ENCODE measurements at places on chromosomes 2 and 18.

GRCh38 chr2:173869244-173870229 lies 95.6 kb downstream of the SP3 start:
- DNase-seq: no peak

DNA sequence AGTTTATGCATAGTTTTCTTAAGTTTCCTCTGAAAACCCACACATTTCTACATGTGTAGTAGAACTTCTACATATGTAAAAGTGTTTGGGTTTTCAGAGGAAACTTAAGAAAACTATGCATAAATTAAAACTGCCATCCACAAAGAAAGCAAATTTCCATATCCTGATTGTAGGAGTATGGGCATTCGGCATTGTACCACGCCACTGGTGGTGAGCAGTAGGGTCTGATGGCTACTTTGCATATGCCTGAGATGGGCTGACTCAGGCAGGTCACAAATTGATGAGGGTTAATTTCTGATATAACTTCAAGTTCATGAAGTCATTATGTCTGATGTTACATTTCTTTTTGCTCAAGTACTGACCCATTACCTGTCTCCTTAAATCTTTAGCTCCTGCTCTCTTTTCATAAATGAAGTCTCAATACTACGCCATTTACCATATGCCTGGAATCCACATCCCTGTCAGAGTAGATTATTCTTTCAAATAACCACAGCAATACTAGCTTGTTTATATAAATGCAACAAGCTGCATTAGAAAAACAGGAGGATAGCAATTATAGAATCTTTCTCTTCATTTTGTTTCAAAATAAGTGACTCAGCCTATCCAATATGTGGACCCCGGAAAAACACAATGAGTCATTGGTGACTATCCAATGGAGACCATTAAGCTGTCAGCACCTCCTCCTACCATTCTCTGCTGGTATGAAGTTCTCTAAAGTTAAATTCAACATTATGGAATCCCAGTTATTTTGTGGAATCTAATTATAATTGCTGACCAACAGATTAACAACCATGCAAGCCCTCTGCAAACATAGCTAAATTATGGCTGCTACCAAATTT lies 355.2 kb upstream of the UBE2E3 start:
- DNase-seq: no peak

- no peak for DNase-seq
These were observed 46.6 kb downstream of the SMAD2 start for GRCh38 chr18:47883771-47884413.

DNA sequence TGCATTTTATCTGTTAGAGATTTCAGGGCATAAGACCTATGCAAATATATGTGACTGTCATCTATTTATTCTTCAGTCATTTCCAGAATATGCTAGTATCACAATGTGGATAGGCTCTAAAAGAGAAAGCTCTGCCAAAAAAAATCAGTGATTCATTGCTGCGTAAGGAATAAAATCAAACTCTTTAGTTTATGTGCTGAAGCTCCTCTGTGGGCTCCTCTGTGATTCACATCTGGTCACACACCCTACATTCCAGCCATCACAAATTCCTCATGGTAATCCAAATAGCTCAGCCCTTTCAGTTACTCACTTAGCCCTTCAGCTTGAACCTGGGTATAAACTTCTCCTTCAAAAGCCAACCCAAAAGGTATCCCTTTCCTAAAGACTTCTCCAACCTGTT lies 21.4 kb downstream of the DLGAP1 start:
- no peak for DNase-seq

GRCh38 chr18:68925268-68925667 lies 127.4 kb downstream of the CCDC102B start:
- no peak for DNase-seq

Measured in AML-193 (cell line).